Coronary artery (tissue), 2 donors: ENCODE measurements at places on chromosomes 13 and 19.

DNA sequence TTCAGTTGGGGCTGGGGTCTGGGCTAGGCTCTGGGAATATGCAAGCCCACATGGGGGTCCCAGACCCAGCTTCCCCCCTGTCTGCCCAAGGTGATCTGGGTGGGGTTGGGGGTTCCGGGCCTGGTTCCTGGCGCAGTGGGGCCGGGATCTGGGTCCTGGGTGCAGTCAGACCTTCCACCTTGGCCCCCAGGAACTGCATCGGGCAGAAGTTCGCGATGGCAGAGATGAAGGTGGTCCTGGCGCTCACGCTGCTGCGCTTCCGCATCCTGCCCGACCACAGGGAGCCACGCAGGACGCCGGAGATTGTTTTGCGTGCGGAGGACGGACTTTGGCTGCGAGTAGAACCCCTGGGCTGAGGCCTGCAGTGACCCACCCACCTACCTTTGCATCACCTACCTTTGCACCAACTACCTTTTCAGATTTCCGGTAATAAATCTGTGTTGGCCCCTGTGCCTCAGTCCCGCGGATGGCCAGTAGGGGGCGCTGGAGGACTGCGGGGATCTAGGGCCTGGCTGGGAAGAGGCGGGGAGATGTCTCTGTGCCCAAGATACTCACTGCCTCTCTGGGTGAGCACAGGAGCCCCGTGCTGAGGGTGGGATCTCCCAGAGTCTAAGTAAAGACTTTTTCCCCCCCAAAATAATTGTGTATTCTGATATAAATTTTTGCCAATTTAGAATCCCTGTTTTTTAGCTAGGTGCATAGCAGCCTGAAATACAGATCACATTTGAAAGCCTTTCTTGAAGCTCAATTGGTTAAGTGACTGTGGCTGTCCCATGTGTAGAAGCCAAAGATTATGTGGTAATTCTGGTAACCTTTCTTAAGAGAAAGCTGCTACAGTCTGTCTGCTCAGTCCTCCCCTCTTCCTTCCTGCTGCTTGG, 11.5 kb upstream of the CYP4F3 start:
- DNase-seq: peak; percentile 78

GRCh38 chr19:15014579-15014978, 34.7 kb upstream of the CASP14 start:
- DNase-seq: no peak

GRCh38 chr19:46495786-46496099, at the start of gene PNMA8B:
TSS of gene PNMA8B (minus strand) at chr19:46495867. CDS start at chr19:46495465, 402 bp downstream.
- DNase-seq: no peak

DNA sequence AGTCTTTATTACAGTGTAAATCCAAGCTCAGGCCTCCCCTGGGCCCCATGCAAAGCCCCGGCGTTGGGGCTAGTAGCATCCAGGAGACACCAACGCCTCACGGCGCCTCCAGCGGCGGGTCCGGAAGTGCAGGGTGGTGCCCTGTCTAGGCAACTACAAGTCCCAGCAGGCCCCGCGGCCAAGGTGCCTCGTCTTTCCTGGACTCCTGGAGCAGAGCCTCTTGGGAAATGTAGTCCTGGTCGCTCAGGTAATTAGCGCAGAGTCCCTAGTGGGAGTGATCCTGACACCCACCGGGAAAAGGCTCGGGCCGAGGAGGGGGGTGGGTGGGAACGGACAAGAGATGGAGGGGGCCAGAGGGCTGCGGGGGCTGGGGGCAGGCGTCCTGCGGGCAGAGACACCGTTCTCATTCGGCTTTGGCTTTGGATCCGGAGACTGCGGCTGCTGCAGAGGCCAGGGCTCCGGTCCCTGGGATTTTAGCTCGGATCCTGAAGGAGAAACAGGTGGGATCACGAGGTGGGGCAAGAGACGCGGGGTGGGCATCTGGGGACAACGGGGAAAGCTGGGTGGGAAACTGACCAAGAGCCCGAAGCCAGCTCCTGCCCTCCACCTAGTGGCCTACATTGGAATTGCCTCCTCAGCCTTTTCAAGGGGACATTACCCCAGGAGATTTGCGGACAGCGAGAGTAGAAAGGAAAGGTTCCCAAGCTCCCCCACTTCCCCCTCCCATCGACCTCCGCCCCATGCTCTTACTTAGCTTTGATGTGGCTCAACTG, 11.4 kb downstream of the RTN2 start:
- DNase-seq: peak; percentile 97

- DNase-seq: no peak
These were observed 27.7 kb downstream of the TUBA3C start for GRCh38 chr13:19153782-19154450.

- no peak for DNase-seq
These were observed 7.2 kb downstream of the RNU6-9 start for GRCh38 chr19:900302-901111.

DNA sequence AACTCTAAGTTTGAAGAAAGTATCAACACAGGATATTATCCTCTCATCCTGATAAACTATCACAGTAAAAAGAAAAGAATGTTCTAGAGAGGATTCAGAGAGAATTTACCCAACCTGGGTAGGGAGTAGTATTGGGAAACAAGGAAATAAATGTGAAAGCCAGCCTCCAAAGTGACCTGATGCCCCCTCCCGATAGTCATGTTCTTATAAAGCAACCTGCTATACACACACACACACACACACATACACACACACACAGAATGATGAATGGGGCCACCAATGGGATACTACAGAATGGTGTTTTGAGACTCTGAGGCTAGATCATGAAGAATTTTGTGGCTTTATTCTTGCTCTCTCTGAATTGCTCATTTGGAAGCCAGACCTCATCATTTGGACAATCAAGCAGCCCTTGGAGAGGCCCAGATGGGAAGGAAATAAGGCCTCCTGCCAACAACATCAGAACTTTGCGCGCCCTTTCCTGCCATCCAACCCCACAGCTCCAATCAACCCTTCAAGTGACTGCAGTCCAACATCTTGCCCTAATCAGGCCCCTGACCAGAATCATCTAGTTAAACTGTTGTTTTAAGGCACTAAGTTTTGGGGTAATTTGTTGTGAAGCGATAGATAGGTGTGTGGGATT, 807.9 kb upstream of the ARGLU1 start:
- DNase-seq: no peak

DNA sequence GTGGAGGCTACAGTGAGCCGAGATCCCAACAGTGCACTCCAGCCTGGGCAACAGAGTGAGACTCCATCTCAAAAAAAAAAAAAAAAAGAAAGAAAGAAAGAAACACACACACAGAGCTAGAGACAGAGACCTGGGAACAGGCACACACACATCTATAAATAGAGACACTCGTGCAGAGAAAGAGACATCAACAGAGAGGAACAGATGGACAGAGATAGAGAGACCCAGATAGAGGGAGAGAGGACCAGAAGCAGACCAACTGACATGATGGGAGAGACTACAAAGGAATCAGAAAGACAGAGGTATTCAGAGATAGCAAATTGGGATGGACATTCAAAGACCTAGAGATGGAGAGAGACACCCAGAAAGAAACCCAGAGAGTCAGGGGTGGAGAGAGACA, 2.1 kb upstream of the CA11 start:
- DNase-seq: no peak

DNA sequence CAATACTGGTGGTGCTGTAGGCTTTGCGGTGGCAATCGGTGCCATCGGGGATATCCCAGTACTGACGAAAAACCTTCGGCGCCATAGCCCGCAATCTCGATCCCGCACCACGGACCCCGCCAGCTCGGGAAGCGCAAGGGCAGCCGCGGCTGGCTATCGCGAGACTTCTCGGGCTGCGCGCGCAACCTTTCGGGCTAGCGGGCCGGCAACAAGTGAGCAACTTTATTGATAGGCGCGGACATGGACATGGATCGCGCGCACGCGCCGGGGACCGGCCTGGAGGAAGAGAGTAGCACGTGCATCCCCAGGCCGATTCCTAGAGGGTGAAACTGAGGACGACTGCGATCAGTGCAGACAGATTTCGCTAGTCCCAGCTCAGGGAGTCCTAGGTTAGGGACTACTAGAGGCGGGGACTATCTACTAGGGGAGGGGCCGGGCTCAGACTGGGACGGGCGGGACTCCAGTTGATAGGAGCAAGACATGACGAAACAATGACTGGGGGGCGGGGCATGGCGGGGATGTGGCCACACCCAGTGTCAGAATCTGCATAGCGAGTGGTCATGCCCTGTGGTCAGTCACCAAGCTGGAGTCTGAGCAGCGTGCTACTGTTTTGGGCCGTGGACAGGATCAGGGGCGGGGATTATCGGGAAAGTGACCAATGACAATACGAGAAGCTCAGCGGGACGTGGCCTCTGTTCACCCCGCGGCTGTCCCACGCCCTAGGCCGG, at the start of gene NDUFA11:
Gene NDUFA11 (minus strand): TSS at position 167 of the 728 bp plus-strand sequence. CDS start 82 bp downstream, at position 85.
- DNase-seq: peak; percentile 100

- no peak for DNase-seq
These were observed 61.5 kb downstream of the GJA3 start for GRCh38 chr13:20099319-20099718.

DNA sequence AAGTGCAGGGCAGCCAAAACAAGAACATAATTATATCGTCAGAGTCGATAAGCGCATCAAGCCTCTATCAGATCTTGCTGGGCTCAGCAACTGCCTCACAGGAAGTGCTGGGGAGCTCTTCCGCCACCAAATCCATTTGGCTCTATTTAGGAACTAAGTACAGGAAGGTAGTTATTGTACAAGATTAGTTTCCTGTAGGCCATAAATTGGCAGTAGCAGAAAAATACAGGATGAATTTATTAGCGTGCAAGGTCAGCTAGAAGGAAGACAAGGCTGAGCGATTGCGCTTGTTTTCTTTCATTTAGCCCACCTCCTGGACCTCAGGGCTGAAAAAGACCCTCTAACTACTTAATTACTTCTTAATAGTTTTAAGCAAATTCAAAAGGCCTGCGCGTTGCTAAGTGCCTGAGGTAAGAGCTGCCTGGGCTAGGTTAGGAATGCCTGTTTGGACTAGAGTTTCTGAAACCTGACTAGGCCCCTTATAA, 118.5 kb downstream of the IRS2 start:
- DNase-seq: no peak

DNA sequence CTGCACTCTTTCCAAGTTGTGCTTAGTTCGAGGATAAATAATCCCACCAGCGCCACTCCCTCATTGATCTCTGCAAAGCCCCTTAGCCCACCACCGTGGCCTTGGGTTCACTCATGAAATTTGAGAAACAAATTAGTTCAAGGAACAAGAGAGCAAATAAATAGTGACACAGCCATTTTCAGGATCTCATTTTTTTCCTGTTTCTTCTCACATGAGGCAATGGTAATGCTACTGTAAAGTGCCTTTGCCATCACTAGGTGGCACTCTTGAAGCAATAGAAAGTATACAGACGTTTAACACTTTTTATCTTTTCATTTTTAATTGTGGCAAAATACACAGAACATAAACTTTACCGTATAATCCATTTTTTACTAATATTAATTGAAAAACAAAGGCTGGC, 76.8 kb upstream of the ZNF835 start:
- no peak for DNase-seq

DNA sequence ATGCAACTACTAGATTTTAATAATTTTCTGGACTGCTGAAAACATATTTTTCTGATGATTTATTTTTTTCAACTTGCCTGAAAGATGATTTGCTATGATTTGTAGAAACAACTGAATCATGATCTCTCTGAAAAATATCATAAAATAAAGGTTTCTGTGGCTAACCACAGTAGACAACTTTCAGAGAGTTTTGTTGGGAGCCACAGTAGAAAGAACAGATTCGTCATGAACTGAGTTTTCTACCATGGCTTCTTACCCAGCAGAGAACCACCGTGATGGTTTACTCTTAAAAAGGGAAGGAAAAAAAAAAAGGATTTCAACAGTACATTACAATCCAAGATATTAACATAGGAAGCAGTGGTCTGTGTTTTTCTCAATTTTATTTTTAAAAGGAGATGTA, 18.0 kb downstream of the ZAR1L start:
- DNase-seq: no peak

- no peak for DNase-seq
These were observed 5.7 kb downstream of the OPA3 start for GRCh38 chr19:45578861-45579260.

DNA sequence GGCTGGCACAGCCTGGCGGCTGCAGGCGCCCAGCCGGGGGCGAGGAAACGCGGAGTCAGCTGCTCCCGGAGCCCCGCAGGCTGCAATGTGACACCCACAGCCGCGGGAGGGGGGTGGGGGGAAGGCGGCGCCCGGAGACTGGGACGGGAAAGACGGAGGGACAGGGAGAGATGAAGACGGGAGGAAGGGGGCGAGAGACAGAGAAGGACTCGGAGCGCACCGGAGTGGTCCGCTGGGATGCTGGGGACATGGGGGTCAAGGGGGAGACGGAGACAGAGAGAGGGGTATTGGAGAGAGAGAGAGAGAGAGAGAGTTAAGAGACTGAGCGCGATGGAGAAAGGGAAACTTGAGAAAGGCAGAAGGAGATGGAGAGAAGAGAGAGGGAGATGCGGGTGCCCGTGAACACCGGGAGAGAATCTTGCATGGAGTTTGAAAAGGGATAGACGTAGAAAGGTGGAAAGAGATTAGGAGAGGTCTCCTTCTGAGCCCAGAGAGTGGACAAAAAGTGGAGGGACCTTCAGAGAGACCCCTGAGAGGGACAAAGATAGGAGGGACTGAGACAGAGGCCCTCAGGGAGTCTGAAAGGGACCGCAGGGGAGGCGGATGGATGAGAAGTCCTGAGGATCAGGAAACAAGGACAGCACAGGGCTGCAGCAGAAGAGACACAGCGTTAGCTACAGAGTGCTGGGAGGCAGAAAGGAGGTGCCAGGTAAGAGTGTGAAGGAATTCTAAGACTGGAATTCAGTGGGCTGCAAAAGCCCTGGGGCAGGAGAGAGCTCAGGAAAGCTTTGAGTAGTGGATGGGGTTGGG, 1.0 kb downstream of the SCN1B start:
- DNase-seq: no peak

DNA sequence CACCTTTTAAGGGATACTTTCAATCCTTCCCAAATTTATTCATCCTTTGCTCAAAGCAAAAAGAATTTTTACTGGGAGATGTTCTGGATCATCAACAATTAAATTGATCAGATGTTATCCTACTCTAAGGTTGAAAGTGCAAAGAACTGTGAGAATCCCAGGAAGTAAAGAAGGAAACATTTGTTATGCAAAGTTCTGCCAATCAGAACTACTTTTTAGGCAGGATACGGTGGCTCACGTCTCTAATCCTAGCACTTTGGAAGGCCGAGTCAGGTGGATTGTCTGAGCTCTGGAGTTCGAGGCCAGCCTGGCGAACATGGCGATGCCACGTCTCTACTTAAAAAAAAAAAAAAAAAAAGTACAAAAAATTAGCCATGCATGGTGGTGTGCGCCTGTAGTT, 882.3 kb downstream of the DIAPH3 start:
- DNase-seq: no peak
